A549 treated with GW870086 at 1 μM for 4 hours (cell line): ENCODE measurements at places on chromosomes 11 and 22. TPM values are rescaled to one million over a fixed set of nuclear protein-coding genes. Genes with fewer than 3 reads are reported as not detected.

Gene MYEOV
- 105 to 115 TPM (median 113 TPM) in 5 replicates for total RNA-seq

Gene SLC15A3
- not detected in 5 replicates for total RNA-seq

Gene LYVE1
- total RNA-seq = 0.27 to 0.84 TPM (median 0.51 TPM) in 5 replicates

Gene FXYD2
- total RNA-seq = 14.3 to 21.9 TPM (median 15.8 TPM) in 5 replicates

Gene TEX54
- not detected in 5 replicates for total RNA-seq

Gene PTGDR2
- total RNA-seq = 0.09 to 0.15 TPM (median 0.12 TPM) in 4 of 5 replicates, not detected in the other

Gene LRRC56
- 0.54 to 0.97 TPM (median 0.77 TPM) in 5 replicates for total RNA-seq

Gene HBE1
- 0.38 TPM in 1 of 5 replicates, not detected in the others for total RNA-seq

Gene SNRPD3
- 144 to 251 TPM (median 159 TPM) in 5 replicates for total RNA-seq

Gene DEPDC7
- total RNA-seq = 6.5 to 7.9 TPM (median 7.7 TPM) in 5 replicates

Gene APOA4
- 0.08 TPM in 1 of 5 replicates, not detected in the others for total RNA-seq

Gene SAA4
- total RNA-seq = not detected in 5 replicates

Gene PCSK7
- 13.2 to 21.5 TPM (median 16.6 TPM) in 5 replicates for total RNA-seq

Gene GPHA2
- total RNA-seq = not detected in 5 replicates

Gene MED17
- 19.7 to 24.7 TPM (median 22.5 TPM) in 5 replicates for total RNA-seq

Gene EMID1
- total RNA-seq = 0.23 to 0.74 TPM (median 0.45 TPM) in 5 replicates

Gene ZP1
- total RNA-seq = 0.13 to 0.32 TPM (median 0.29 TPM) in 3 of 5 replicates, not detected in the others

Gene SYCE3
- total RNA-seq = 0.40 to 0.80 TPM (median 0.75 TPM) in 3 of 5 replicates, not detected in the others

Gene TNKS1BP1
- total RNA-seq = 71.5 to 93.7 TPM (median 88.7 TPM) in 5 replicates

Gene RPS13
- total RNA-seq = 1,590 to 2,158 TPM (median 1,640 TPM) in 5 replicates

Gene SC5D
- total RNA-seq = 8.2 to 11.9 TPM (median 10.1 TPM) in 5 replicates

Gene DCHS1
- total RNA-seq = 0.03 to 0.14 TPM (median 0.08 TPM) in 5 replicates

Gene BTBD18
- total RNA-seq = not detected in 5 replicates

Gene PSMA1
- total RNA-seq = 177 to 200 TPM (median 189 TPM) in 5 replicates

Gene TCN2
- total RNA-seq = 4.7 to 5.8 TPM (median 5.3 TPM) in 5 replicates

Gene C11orf16
- total RNA-seq = not detected in 5 replicates

Gene C22orf31
- total RNA-seq = not detected in 5 replicates

Gene NOX4
- total RNA-seq = not detected in 5 replicates

Gene HSPB2
- 0.13 to 0.29 TPM in 2 of 5 replicates, not detected in the others for total RNA-seq

Gene RTN4R
- total RNA-seq = 8.0 to 12.4 TPM (median 11.6 TPM) in 5 replicates

Gene CAPN1
- total RNA-seq = 94.0 to 119 TPM (median 113 TPM) in 5 replicates

Gene KRTAP5-1
- total RNA-seq = not detected in 5 replicates

Gene MRGPRX4
- total RNA-seq = not detected in 5 replicates

Gene MYO7A
- total RNA-seq = 1.2 to 1.5 TPM (median 1.3 TPM) in 5 replicates

Gene SERPIND1
- total RNA-seq = 0.09 TPM in 1 of 5 replicates, not detected in the others

Gene ANO5
- 1.2 to 2.0 TPM (median 1.7 TPM) in 5 replicates for total RNA-seq

Gene HSCB
- total RNA-seq = 10.5 to 15.5 TPM (median 12.2 TPM) in 5 replicates

Gene CASP5
- total RNA-seq = not detected in 5 replicates

Gene RNF26
- 29.4 to 37.4 TPM (median 34.2 TPM) in 5 replicates for total RNA-seq

Gene OR8B2
- total RNA-seq = not detected in 5 replicates
